ENCODE measurements at places on chromosomes 2 and 18.

- peak; percentile 23 for DNase-seq
Observed at GRCh38 chr2:151575338-151575737, 158.9 kb downstream of the NEB start.

DNA sequence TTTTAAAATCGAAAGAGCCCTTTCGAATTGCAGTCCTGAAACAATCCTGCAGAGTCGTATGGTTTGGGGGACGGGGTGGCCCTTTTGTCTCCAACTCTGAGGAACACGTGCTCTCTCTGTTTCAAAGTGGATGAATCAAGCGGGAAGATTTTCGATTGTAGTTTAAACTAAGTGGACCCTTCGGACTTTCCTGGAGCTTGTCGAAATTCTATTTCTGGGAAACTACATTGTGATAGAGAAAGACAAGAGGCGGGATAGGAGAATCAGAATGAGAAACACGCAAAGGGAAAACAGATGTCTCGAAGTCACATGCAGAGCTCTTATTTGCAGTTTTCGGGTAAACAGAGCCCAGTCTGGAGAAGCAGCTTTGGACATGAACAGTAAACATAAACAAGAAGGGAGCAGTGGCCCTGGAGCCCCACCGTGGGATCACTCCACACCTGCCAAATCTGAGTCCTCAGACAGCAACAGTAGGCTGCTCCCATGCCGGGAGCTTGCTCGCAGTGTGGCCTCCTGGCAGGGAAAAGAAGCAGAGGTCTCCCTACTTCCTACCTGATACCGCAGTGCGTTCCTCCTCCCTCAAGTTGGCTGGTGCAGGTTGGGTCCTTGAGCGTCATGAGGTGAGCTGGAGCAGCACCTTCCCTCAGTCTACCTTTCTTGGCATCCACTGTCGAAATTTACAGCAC, 202.4 kb downstream of the SLC4A3 start:
- no peak for DNase-seq

- DNase-seq: no peak
Observed at GRCh38 chr2:67416136-67416535, 19.0 kb downstream of the ETAA1 start.

DNA sequence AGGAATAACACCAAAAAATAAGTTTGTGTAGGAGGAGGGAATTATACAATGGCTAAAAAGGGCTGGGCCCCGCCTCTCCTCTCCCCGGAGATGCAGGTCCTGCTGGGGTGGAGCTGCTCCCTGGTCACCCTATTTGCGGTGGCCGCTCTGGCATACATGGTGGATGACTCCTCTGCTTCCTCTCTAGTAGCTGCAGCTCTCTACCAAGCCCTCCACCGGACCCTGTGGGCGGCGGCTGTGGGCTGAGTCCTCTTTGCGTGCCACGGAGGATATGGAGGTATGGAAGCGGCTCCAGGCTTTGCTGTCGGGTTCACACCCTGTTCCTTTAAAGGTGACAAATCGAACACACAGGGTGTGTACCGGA, 77.1 kb upstream of the SEC11C start:
- DNase-seq: no peak

- peak; percentile 88 for DNase-seq
Observed at GRCh38 chr18:45014047-45014501, 333.4 kb downstream of the SETBP1 start.

DNA sequence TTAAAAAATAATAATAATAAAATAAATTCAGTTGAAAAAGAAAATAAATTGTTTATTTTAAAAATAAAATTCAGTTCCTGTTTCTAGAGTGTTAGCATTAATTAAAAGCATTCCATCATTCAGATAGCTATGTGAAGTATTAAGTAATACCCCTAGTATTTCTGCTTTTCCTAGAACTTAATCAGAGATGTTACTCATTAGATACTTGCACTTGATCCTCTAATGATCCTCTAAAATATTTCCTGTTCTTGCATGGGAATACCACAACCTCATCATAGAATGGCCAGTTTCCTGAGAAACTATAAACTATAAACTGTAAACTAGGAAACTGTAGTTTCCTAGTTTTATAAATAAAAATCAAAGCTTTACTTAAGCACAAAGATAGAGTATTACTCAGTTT, 11.1 kb upstream of the CNNM3 start:
- DNase-seq: no peak

GRCh38 chr2:191800874-191801273, 46.0 kb downstream of the CAVIN2 start:
- DNase-seq: no peak

DNA sequence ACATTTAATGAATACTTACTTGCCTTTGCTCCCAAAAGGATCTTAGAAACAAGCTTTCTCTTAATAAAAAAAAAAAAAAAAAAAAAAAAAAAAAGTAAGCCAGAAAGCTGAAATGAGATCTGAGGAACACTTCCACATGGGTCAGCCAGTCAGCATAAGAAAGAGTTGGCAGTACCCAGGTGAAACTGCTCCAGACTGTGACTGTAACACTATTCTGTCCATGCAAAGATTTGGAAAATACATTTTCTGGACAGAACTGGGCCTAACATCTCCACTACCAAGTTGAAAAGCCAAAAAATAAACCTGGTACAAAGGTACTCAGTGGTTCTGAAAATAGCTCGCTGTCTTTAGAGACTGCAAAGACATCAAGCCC, 135.7 kb downstream of the THADA start:
- DNase-seq: no peak

GRCh38 chr18:37537868-37538525, 27.6 kb downstream of the CELF4 start:
- peak; percentile 46 for DNase-seq

DNA sequence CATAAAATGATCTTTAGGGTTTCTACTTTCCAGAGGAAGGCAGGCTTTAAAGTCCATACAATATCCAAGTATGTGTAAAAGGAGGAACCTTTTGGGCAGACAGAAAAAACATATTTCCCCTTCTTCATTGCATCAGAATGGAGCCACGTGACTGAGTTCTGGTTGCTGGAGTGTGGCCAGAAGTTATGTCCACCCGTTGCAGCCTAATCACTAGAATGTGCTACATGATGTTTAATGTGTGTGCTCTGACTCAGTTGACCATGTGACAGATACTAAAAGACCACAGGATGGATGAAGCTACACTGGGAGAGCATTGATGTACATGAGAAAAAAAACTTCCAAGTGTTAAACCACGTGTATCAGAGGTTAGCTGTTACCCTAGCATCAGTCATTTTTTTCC, 460.9 kb downstream of the RIT2 start:
- no peak for DNase-seq

DNA sequence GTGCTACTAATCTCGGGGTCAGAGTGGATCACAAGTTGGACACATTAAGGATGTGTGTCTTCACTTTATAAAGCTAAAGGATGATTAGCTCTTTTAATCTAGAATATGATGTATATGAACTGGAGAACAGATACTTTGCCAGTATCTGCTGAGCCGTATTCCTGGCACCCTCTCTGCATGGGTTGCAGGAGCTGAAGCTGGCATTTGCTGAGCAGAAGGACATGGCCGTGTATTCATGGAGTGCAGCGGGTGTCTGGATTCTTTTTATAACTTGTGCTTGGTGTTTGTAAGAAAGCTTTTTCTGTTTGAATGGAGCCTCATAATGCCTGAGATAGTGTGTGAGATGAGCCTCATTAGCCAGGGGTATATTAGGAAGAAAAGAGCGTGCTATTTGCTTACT, 103.9 kb upstream of the MCFD2 start:
- DNase-seq: no peak

DNA sequence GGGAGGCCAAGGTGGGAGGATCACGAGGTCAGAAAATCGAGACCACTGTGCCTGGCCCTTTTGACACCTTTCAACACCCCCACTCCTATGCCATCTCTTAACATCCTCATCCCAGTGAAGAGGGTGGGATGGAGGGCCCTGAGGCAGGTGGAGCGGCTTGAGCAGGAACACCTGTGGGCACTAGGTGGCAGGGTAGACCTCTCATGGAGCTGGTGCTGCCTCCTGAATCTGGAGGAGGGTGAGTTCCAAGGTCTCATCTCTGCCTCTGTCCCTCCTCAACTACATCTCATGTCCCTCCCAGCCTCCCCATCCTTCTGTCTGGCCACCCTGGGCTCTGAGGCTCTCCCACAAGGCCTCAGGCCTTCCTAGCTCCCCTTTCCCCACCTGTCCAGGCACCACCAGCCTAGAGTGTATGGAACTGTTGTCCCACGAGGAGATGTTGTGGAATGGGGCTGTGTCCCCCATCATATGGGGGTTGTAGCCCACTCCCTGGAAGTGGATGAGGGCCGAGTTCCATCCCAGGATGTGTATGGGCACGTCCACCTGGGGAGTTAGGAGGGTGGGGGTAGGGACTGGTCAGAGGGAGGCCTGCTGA, 17.0 kb upstream of the CRYBA2 start:
- DNase-seq: no peak

DNA sequence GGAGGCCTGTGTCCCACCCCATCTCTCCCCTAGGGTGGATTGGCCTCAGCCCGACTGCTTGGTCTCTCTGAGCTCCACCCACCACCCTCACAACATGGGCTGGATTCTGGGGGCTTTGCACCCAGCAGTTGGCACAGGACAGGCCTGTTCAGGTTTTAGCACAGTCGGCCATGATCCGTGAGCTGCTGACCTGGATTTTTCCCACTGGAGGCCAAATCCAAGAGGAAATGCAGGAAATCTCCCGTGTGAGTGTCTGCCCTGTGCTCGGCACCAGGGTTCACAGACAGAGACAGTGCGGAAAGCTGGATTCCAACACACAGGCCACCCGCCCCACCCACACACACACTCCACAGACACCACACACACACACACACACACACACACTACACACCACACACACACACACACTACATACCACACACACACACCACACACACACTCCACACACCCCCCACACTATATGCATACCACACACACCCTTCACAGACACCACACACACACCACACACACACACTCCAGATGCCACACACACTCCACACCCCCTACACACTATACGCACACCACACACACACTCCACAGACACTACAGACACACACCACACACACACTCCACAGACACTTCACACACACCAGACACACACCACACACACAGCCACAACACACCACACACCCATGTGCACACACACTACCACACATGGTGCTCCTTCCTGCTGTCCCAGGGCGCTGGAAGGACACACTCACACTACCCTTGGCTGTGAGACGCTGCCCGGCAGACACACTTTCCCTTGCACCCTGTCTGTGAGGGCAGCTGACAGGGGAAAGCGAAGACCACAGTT, 14.1 kb downstream of the MBP start:
- no peak for DNase-seq

DNA sequence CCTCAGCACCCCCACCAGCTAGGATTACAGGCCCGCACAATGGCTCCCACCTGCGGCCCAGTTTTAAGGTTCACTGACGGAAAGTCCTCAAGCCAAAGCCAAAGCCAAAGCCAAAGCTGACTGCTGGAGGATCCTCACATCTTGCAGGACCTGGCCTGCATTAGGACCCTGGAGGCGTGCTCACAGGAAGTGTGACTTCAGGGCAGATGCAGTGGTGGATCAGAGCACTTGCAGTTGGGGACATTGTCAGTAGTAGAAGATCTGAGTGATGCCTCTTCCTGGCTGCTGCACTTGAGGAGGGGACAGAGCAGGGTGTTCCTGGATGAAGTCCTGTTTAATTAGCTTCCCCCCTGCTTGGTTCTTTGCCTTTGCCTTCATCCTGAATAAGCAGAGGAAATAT, 69.0 kb upstream of the ALPP start:
- DNase-seq: no peak

GRCh38 chr2:113217455-113218282, 43.9 kb downstream of the PSD4 start:
- peak; percentile 81 for DNase-seq

DNA sequence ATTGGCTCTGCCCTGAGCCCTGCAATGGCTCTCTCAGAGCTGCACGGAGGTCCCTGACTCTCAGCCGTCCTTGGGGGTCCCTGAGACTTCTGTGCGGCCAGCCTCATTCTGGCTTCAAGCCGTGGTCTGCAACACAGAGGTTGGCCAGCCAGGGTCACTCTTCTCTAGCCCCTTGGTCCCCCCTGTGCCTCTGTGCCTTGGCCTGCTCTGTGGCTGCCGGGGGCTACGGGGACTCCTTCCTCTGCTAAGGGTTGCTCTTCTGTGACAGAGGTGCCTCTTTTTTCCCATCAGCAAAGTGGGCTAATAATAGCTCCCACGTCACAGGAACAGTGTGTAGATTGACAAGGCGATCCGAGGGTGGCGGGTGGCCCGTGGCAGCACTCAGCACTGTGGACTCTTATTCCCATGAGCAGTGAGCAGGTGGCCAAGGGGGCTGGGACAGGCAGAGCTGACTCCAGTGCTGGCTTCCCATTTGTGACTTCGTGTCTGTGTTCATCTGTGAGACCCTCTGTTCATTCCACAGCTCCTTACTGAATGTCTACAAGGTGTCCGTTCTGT, 19.4 kb downstream of the INHBB start:
- no peak for DNase-seq

GRCh38 chr18:55012008-55012407, 52.7 kb upstream of the CCDC68 start:
- DNase-seq: no peak

DNA sequence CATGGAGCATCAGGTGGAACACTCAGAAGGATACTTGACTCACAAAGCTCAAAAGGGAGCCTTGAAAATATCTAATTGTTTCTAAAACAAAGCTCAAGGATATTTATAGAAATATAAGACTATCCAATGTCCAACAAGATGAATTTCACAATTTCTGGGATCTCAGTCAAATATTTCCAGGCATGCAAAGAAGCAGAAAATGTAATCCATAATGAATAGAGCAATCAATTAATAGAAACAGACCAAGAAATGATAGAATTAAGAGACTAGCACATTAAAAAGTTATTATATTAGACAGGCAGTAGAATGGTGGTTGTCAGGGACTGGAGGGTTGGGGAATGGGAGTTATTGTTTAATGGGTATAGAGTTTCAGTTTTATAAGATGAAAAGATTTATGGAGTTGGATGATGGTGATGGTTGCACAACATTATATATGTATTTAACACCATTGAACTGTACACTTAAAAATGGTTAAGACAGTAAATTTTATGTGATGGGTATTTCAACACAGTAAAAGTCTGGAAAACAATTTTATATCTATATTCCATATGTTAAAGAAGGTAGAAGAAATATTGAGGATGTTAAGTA, 189.9 kb upstream of the PIEZO2 start:
- DNase-seq: no peak

DNA sequence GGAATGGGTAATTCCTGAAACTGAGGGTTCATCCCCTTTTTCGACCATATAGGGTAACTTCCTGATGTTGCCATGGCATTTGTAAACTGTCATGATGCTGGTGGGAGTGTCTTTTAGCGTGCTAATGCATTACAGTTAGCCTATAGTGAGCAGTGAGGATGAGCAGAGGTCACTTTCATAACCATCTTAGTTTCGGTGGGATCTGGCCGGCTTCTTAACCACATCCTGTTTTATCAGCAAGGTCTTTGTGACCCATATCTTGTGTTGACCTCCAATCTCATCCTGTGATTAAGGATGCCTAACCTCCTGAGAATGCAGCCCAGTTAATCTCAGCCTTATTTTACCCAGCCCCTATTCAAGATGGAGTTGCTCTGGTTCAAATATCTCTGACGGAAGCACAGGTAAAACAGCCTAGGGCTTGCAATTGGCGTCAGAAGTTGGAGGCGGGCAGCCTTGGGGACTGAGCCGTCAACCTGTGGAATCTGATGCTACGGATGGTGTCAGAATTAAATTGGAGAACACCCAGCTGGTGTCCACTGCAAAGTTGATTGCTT, 19.5 kb downstream of the RALBP1 start:
- DNase-seq: no peak

- DNase-seq: no peak
Observed at GRCh38 chr18:7844418-7844817, 277.3 kb downstream of the PTPRM start.

- no peak for DNase-seq
Observed at GRCh38 chr2:25190536-25190935, 22.2 kb upstream of the POMC start.

GRCh38 chr2:24566630-24567029, 75.6 kb downstream of the NCOA1 start:
- no peak for DNase-seq

Measured in astrocyte of the spinal cord (primary cell).